Muscle of leg (tissue), 16 donors: ENCODE measurements at places on chromosomes 13 and 19. TPM values are rescaled to one million over a fixed set of nuclear protein-coding genes. Genes with fewer than 3 reads are reported as not detected.

The KLK2 gene
- polyA plus RNA-seq: 0.30 TPM

The MISP gene
- polyA plus RNA-seq: 0.14 TPM

The ADGRL1 gene
- polyA plus RNA-seq: 20.9 TPM

The INSR gene
- 16.8 TPM for polyA plus RNA-seq

The RTBDN gene
- not detected for polyA plus RNA-seq

The NLRP8 gene
- not detected for polyA plus RNA-seq

The GFY gene
- not detected for polyA plus RNA-seq

The IRGC gene
- polyA plus RNA-seq: not detected

The SLC6A16 gene
- 2.8 TPM for polyA plus RNA-seq

The HCN2 gene
- 0.46 TPM for polyA plus RNA-seq

The DCT gene
- 0.09 TPM for polyA plus RNA-seq

The ITPKC gene
- 12.4 TPM for polyA plus RNA-seq

The HCST gene
- polyA plus RNA-seq: 7.7 TPM
